Amygdala (tissue), 56 donors: ENCODE measurements at places on chromosomes 12 and 14.

DNA sequence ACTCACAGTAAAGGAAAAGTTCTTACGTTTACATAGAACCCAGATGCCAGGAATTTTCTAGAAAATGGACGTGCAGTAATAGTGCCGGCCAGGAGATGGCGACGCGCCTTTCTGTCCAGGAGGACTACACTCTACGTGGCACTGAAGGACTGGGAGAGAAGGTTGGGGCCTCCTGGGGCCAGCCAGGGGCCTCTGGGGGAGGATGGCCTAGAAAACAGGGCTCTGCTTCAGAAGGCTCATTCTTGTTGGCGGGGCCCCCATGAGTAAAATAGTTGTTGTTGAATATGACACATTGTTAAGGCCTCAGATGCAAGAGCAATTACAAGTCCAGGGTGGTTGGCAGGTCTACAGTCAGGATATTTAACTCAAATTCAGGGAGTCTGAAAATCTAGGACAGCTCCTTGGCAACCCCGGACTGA is 120.1 kb upstream of the MAX start:
- peak; percentile 31 for DNase-seq

DNA sequence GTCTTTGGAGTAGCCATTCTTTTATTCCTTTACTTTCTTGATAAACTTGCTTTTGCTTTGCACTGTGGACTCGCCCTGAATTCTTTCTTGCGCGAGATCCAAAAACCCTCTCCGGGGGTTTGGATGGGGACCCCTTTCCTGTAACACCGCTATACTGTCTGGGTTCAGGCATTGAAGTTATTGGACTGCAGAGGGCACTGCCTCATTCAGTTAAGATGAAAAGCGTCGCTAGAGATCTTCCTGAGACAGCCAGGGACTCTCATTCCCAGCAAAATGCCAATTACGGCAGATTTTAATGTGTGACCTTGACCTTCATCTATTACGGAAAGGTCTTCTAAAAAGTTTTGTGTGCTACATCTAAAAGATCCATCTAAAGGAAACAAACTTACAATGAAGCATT is 17.3 kb upstream of the RIMKLB start:
- no peak for DNase-seq

- no peak for DNase-seq
Observed at GRCh38 chr12:25993901-25994651, 35.6 kb downstream of the RASSF8 start.

- DNase-seq: no peak
Observed at GRCh38 chr12:81354327-81354932, 276.6 kb downstream of the ACSS3 start.

GRCh38 chr14:50762001-50762930 is 68.7 kb downstream of the NIN start:
- DNase-seq: no peak

DNA sequence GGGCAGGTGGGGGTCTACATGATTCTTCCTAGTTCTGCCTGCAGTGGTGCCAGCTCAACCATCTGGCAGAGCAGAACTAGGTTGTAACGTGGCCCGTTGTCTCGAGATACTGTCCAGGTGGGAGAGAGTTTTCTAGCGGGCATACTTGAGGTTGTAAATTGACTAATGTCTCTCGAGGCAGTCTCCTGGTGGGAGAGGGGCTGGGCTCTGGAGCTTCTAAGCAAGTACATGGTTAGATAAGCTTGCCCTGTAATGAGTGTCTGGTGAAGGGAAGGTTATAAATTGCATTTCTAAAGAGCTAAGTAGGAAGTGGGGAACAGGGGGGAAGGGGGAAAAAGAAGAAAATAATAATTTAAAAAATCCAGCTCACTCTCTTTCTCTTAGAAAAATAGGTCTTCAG is 18.1 kb downstream of the BDKRB1 start:
- DNase-seq: no peak

- no peak for DNase-seq
Observed at GRCh38 chr14:58733451-58734208, 95.9 kb downstream of the DACT1 start.

- no peak for DNase-seq
Observed at GRCh38 chr12:113469949-113470743, 1.5 kb downstream of the LHX5 start.

DNA sequence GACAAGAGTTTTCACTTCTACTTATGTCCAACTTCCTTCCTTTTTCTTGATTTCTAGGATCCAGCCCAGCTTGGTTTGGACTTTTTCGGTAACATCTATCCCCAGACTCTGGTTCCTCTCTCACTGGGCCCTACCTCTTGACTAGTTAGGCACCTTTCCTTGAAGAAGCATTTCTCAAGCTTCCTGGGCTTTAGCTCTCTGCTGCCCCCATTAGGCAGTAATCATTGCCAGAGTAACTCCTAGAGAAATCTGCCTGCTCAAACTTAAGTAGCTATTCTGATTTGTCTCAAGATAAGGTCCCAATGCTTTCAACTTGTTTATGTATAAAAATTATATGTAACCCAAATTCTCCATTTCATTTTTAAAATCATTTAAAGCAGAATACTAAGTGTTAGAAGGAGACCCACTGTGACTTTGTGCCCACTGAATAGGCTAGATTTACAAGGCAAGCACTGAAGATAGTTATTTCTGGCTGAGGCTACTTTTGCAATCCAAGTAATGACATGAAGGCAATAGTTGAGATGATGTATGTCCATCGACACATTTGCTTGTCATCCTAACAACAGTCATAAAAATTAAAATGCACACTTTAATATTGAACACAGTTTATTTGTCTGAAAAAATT is 275.0 kb upstream of the G2E3 start:
- DNase-seq: no peak
